Activated T-cell treated with anti-CD3 and anti-CD28 coated beads for 48 hours (primary cell): ENCODE measurements at places on chromosomes 2 and 18.

DNA sequence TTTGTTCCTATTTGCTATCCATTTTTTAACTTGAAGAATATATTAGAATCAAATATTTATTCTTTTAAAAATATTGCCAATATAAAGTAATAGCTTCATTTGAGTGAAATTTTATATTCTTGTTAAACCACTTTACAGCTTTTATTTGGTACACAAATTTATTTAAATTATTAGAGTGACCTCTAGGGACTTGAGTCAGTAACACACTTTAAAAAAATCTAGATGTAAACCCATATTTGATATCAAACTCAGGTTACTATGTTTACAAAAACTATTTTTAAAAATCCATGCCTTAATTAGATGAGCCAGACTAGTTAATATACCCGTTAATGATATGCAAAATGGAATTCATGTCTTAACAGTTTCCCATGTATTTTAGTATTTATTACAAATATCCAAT, 134.6 kb downstream of the MAP4K4 start:
- DNase-seq = no peak

- no peak for DNase-seq
These were observed 18.6 kb upstream of the UNC80 start for GRCh38 chr2:209753020-209753419.

GRCh38 chr2:128505575-128506526, 187.2 kb upstream of the HS6ST1 start:
- DNase-seq = no peak

DNA sequence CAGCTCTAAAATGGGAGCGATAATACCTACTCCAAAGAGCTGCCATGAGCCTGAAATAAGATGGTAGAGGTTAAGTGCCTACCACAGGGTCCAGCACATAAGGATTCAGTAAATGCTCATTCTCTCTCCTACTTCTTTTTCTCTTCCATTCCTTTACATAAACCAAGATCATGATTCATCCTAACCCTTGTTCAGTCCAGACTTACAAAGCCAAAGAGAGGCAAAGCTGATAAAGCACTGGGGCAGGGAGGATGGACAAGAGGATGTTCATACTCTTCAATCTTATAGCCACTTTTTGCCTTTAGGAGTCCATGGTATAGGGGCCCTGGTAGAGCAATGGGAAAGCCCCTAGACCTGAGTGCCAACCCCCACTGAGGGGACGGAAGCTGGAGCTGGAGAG, 75.6 kb upstream of the PKDCC start:
- DNase-seq = no peak

DNA sequence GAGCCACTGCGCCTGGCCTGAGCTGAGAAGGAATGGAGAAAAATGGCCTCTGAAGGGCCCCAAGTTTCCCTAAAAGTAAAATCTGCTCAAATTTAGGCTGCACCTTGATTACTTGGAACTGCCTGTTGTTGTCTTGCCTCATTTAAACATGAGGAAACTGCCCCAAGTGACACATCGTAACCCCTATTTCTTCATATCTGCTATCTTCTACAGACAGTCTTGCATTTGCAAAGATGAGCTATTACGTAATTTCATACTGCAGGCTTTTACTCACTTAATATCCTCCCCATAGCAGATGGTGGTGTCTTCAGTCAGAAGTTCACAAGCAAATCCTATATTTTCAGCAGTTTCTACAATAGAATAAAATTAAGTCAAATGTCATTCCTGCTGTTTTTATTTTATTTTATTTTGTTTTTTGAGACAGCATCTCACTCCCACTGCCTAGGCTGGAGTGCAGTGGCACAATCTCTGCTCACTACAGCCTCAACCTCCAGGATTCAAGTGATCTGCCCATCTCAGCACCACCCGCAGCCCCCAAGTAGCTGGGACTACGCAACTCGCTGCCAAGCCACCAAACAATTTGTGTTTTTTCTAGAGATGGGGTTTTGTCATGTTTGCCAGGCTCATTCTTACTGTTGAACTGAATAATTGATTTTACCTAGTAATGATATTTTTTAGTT, 45.3 kb upstream of the NARS1 start:
- DNase-seq = no peak
